Activated naive CD8-positive, alpha-beta T cell treated with anti-CD3 and anti-CD28 coated beads for 36 hours (primary cell): ENCODE measurements at places on chromosomes 6 and 20.

- H3K27ac ChIP-seq, result no peak overlapping the region
- peaks cover 4% of the 10 kb centered on the region for H3K4me1 ChIP-seq
- H3K27me3 ChIP-seq, result peaks cover 26% of the 10 kb centered on the region
- H3K36me3 ChIP-seq, result no peaks in the 10 kb centered on the region
- DNase-seq, result no peak
These were observed 39.0 kb upstream of the TBXT start for GRCh38 chr6:166206510-166207283.

- H3K4me3 ChIP-seq, result no peak overlapping the region
- DNase-seq, result no peak
- H3K36me3 ChIP-seq, result peaks cover 7% of the 10 kb centered on the region
- H3K27me3 ChIP-seq, result no peaks in the 10 kb centered on the region
- H3K27ac ChIP-seq, result no peak overlapping the region
These were observed 24.8 kb downstream of the TMX4 start for GRCh38 chr20:7994809-7995208.

GRCh38 chr6:137496909-137497720, 2.9 kb upstream of the OLIG3 start:
- H3K4me3 ChIP-seq, result peak overlapping the region; percentile 60
- peaks cover 50% of the 10 kb centered on the region for H3K4me1 ChIP-seq
- no peak overlapping the region for H3K27ac ChIP-seq
- DNase-seq, result no peak
- H3K27me3 ChIP-seq, result peaks cover 87% of the 10 kb centered on the region

DNA sequence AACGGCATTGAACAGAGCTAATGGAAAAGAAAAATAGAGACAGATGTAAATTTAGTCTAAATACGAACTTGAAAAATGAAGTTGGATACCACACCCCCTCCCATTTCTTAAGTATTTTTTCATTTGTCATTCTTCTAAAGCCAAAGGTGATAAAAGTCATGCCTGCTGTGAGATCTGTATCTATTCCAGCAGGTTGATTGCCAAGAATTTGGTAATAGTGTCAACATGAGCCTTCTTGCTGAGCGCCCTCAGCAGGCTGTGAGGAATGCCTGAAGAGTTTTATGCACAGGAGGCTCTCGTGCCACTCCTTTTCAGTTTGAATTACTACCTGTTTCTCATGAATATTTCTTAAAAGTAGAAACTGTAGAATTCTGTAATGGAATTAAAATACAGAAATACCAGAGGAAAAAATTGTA, 165.4 kb downstream of the QKI start:
- peaks cover 2% of the 10 kb centered on the region for H3K36me3 ChIP-seq
- no peak overlapping the region for H3K4me3 ChIP-seq

DNA sequence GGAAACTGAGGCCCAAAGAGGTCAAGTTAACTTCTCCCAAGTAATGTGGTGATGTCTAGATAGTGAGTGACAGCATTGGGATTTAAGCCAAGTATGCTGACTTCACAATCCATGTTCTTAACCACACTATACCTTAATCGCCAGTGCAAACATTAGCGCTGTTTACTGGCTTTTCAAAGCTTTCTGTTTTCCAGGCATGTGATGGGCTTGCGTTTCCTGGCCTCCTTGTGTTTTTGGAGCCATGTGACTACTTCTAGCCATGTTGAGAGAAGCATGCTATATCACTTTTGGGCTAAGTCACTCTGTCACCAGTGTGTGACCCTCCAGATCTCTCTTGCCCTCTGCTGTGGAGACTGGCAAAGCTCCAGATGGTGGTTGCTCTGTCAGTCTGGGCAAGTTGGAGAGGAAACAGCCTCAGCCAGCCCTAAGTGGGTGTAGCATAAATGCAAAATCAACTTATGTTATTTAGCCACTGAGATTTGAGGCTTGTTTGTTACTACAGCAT, 76.9 kb downstream of the ANKRD6 start:
- DNase-seq, result no peak
- no peaks in the 10 kb centered on the region for H3K27me3 ChIP-seq
- H3K27ac ChIP-seq, result no peak overlapping the region
- H3K36me3 ChIP-seq, result no peaks in the 10 kb centered on the region
- no peak overlapping the region for H3K4me3 ChIP-seq

GRCh38 chr6:151325075-151326050, 66.0 kb downstream of the ZBTB2 start:
- H3K27me3 ChIP-seq, result peaks cover 58% of the 10 kb centered on the region
- H3K36me3 ChIP-seq, result no peaks in the 10 kb centered on the region
- peak; percentile 5 for DNase-seq
- peak overlapping the region; percentile 61 for H3K4me3 ChIP-seq
- no peak overlapping the region for H3K27ac ChIP-seq
